NCI-H2081 treated with DMSO at 0.1 percent for 48 hours (cell line): ENCODE measurements at places on chromosomes 13 and 19.

DNA sequence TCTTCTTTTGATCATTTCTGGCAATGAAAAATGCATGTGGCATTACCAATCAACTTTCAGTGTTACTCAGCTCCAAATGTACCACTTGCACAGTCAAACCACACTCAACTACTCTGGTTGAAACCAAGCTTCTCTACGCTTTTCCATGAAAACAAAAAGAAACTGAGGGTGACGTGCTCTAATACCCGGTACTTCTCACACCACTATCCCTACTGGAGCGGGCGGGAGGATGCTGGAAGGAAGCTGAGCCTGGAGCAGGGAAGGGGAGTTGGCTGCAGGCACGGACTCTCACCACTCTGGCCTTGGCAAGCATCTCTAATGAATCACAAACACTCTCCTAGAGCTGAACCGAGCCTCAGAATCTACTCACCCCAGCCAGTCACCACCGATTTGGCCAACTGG lies 48.2 kb downstream of the STK24 start:
- DNase-seq: no peak

DNA sequence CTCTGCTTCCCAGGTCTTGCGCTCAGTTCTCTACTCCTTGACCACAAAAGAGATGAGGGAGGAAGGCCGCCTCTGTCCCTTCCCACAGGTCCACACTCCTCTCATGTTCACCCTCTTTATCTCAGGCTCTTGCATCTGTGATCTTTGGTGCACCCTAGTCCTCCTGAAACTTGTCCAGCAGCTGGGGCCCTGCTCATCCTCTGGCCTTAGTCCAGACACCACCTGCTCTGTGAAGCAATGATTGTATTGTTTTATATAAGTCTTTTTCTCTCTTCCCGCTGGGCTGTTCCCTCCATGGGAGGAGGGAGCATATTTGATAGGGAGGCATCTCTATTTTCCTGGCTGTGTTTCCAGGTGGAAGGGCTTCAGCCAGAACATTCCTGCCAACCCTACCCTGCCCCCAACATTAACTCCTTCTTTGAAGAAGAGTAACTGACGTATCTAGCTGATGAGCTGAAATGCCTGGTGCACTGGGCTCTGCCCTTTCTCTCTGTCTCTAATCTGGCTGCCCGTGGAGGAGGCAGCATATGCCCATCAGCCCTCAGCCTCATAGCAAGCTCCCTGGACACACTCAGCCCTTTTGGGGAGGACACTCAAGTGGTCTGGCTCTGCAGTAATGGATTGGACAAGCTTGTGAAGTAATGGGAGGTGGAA lies 38.2 kb upstream of the SIAH3 start:
- DNase-seq: no peak

- no peak for DNase-seq
Observed at GRCh38 chr19:8075158-8076074, 22.9 kb downstream of the CCL25 start.

DNA sequence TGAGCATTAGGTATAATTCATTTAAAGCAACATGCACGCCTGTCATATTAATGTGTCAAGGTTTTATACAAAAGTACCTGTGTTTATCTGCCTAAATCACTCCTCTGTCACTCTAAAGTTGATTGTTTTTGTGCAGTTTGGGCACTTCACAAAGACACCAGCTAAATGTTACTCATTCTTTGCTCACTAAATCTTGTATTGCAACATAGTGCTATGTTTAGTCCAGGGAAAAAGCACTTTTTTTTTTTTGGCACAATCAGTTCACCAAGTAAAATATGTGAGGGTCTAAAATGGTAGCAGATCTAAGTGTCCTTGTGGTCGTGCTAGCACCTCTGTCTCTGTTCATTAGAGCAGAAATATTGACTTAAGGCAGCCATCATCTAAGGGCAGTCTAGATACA lies 2526.7 kb upstream of the PCDH20 start:
- no peak for DNase-seq

- no peak for DNase-seq
Observed at GRCh38 chr19:35828692-35829301, 16.2 kb upstream of the PRODH2 start.

DNA sequence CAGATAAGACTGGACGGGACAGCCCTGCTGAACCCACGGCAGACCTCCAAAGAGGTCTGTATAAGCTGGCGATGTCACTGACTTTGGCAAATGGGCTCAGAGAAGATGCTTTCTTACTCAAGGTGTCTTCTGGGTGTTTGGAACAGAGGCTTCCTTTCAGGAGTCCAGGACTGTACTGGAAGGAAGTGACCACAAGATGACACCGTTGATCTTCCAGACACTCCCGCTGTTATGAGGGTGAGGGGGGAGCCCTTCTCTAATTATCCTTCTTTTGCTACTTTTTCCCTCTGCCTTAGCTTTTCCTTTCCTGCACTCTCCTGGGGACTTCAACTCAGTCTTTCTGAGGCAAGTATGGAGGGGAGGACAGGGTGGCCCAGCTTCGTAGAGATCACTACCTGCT lies 65.2 kb upstream of the ZNF599 start:
- no peak for DNase-seq

DNA sequence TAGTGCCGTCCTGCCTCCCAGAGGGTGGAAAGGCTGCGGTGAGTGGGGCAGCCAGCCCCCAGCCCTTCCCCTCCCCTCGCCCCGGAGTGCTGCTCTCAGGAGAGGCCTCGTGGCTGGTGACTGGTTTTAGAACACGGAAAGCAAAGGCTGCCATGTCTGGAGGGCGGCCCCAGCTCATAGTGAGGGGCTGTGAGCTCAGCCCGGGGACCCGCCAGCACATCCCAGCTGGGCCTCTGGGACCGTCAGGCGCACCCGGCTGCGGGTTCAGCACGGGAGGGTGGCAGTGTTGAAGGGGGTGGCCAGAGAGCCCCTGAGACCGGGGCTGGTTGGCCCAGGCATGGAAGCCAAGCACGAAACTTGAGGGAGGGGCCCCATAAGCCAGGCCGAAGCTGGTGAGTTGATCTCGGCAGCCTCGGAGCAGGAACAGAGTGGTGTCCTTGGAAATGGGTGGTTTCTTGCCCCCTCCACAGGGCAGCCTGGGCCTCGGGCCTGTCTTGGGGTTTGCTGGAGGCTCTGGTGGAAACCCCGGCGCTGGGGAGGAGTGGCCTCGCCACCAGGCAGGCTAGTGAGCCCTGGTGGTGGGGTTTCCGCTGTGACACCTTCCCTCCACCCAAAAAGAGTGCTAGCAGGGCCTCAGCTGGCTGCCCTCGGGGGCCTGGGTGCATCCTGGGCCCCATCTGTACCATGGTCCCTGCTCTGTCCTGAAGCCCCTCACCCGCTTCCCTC lies 157.7 kb downstream of the KDM4B start:
- DNase-seq: no peak

- no peak for DNase-seq
Observed at GRCh38 chr13:31011193-31011860, 78.9 kb downstream of the TEX26 start.

GRCh38 chr13:20128459-20128931 lies 32.4 kb downstream of the GJA3 start:
- DNase-seq: no peak

DNA sequence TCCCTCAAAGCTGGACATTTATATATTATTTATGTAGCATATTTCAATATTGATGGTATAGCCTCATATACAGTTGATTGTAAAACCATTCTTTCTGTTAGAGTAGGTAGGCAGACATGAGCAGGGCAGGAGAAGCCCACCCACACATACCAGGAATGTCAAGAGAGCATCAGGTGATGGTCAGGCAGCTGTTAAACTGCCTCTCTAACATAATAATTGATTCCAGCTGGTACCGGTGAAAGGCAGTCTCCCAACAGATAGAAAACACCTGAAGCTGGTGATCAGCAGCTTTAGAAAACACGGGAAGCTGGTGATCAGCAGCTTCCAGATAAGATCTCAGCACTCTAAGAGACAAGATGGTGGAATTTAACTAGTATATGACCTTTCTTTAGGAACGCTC lies 132.9 kb downstream of the SLITRK6 start:
- DNase-seq: no peak

DNA sequence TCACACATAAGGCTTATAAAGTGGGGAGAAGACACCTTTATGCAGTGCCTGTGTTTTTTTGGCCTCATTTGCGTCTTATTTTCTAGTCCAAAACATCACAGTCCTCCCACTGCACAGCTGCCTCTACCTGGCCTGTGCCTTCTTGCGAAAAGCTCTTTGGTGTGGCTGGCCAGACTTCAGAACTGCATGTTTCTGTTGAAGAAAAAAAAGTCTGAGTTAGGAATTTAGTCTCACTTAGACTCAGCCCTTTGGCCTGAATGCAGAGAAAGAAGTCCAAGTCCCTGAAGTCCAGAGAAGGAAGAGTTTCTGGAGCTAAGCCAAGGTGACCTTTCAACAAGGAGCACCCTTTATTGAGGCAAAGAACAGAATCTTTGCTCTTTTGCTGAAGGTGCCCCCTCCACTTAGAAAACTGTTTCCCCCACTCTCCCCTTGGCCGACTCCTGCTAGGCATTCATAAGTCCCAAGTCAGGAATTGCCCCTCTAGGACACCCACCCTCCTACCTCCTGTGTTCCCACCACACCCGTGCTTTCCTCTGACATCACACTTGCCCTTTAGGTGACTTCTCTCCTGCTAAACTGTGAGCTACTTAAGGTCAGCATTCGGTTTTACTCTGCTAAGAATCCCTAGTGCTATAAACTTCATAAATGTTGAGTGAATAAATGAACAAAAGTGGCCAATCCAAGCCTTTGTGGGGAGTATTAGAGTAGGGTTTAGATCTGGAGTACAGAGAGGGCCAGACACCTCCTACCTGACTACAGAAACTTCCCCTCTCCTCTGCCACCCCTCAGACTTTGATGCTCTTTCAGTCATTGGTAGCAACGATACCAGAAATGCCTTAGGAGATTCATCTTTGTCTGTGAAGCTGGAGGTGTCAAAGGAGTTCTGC lies 226.8 kb downstream of the LACC1 start:
- no peak for DNase-seq

GRCh38 chr13:40170982-40171381 lies 495.5 kb downstream of the FOXO1 start:
- no peak for DNase-seq

GRCh38 chr13:44575741-44576350 lies at the start of gene TSC22D1:
Gene TSC22D1, minus strand, starts transcription at chr13:44576330. Its CDS starts 256 bp downstream, at chr13:44576074.
- no peak for DNase-seq

DNA sequence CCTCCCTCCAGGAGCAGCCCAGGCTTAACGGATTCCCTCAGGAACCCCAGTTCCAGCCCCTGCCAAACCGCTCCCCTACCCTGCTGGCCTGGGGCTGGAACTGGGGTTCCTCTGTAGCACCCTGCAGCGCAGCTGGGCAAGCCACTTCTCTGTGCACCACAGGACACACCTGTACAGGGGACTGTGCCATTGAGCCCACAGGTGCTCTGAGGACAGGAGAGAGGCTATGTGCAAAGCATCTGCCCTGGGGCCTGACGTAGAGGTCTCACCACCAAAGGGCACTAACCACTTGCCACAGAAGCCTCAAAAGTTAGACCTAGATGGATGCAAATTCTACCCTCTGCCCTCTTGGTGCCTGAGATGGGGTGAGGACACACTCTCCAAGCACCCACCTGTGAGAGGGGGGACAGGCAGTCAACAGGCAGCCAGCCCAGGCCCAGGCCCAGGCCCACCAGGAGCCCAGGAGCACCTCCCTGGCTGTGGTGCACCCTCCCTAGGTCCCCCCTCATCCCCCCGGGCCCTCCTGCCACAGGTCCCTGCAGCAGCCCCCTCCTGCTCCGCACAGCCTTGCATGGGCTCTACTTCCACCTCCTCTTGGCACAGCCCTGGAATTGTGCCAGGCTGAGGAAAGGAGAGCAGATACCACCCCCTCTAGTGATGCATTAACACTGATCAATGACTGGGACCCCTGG lies 27.6 kb upstream of the SLC35E1 start:
- DNase-seq: no peak

DNA sequence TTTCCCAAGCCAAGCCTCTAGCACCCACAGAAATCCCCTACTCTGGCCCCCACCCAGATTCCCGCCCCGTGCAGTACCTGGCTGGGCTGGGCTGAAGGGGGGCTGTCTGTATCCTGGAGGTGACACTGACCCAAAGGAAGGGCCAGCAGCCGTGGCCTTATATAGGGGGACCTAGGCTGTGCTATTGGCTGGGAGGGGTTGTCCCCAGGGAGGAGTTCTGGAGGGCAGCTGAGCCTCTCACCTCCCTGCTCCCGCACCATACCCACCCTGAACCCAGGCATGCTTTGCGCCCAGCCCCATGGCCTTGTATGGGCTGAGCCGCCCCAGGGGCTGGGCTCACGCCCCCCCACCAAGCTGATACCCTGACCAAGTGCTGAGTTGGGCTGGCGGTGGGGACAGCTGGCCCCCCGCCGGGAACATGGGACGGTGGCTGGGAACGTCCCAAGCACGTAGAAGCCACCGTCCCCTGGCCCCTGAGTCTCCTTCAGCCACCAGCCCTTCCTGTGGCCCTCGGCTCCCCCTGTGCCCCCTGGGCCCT lies at the start of gene CKM:
Gene CKM (minus strand): TSS at position 132 of the 538 bp plus-strand sequence. CDS start 3,162 bp downstream, outside the sequence.
- DNase-seq: no peak

DNA sequence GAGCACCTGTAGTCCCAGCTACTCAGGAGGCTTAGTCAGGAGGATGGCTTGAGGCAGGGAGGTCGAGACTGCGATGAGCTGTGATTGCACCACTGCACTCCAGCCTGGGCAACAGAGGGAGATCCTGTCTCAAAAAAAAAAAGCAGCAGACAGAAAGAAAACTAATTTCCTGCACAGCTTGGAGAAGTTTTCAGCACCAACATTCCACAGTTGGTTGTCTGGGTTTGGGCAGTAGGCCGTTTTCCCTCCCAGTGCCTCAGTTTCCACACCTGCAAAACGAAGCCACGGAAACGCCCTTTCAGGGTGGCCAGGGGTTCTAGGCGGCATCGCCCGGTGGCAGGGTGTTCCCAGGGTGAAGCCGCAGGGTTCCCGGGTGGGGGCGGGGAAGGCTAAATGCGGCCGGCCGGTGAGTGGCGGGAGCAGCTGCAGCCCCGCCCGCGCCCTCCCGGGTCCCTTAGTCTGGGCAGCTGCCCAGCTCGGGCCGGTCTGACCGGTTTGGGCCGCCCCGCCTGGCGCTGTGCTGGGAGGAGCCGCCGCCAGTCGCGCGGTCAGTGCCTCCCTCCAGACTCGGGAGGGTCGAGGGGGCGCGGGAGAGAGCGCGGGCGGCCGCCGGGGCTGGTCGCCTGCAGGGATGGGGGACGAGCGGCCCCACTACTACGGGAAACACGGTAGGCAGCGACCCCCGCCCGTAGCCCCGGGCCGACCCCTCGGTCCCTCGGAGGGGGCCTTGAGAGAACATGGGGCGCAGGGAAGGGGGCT lies at the start of gene SLC44A2:
Gene SLC44A2 (plus strand): TSS at position 551 of the 759 bp plus-strand sequence. CDS start 81 bp downstream, at position 632.
- no peak for DNase-seq

DNA sequence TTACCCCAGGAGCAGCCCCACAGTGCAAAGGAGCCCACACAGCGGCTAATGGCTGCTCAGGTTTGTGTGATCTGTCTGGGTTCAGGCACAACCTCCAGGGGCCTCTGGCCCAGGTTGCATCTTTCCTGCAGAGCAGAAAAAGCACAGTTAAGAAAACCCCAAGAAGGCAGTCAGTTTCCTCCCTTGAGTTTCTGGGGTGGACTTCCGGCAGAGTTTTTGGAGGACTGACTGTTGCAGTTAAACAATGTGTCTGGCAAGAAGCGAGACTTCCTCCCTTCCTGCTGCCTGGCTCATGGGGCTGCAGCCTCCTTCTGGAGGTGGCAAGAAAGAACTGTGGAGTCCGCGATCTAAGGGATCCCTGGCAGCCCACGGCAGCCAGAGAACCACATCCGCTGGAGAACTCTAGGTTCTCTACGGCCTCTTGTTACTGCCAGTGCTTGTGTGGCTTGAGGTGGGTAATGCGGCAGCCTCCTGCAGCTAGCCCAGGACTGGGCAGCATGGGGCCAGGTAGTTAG lies 114.4 kb downstream of the ZDHHC20 start:
- DNase-seq: no peak

- DNase-seq: no peak
Observed at GRCh38 chr13:79340490-79340889, 65.6 kb downstream of the RBM26 start.
